T-helper 9 cell (primary cell): ENCODE measurements at places on chromosomes 7 and 10.

DNA sequence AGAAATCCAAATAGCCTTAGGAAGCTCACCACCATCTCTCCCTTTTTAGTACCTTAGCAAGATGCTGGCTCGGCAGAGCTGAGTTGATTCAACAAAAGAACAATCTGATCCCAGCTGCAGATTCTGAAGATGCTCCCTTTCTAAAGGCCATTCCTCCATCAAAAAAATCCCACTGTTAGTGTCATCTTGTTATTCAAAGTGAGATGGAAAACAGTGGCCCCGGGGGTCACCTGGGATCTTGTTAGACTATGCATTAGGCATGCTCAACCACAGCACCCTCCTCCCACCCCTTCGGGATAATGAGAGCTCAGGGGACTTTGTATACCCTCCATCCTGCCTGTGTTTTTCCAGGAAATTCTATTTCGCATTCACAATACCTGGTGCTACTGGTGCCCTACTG is 2.4 kb downstream of the NCAPG2 start:
- no peak for DNase-seq

- DNase-seq: no peak
These were observed 27.3 kb downstream of the AGAP3 start for GRCh38 chr7:151113344-151114150.

DNA sequence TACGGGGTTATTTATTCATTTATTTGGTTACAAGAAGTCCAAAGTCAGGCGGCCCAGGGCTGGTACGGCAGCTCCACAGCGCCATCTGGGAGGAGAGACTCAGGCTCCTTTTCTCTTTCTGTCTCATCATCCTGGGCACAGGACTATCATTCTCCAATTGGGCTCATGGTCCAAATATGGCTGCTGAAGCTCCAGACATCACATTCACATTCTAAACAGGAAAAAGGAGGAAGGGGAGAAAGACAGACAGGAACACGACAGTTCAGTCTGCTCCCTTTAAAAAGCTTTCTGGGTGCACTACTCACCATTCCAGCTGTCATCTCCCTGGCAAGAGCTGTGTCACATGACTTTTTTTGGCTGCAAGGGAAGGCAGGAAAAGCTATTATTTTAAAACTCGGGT is 74.4 kb upstream of the PDZD8 start:
- DNase-seq: no peak

DNA sequence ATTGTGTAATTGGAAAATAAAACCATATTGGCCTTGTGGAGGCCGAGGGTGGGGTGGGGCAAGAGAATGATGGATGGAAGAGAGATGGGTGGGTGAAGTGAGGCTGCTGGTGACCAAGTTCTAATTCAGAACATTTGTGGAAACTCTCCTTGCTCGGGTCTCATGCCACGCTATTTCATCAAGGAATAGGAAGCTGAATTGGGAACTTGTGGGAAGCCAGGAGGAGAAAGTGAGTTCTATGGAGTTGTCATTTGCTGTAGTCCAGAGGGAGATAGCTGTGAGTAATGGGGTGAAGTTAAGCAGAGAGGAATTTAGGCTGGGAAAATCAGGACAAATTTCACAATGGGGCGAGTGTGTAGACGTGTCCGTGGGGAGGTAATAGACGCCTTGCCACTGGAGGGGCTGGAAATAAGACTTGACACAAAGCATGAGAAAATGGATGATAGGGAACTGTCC is 339.2 kb downstream of the LRMDA start:
- no peak for DNase-seq

GRCh38 chr10:16984242-16984641 is 145.4 kb downstream of the CUBN start:
- DNase-seq: no peak

DNA sequence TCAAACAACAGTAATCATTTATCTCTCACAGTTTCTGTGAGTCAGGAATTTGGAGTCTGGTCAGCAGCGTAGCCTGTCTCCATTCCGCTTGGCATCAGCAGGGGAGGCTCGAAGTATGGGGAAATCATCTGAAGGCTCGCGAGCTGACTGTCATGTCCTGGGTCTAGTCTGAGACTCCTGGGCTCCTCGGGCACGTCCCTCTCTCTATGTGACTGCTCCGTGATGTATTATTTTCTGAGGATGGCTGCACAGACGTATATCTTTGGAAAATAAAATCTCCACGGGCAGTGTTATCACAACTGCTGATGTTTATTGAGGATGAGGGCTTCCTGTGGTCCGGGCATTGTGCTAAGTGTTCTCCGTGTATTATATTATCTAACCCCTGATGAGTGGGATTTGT is 23.3 kb upstream of the PCGF5 start:
- DNase-seq: no peak

DNA sequence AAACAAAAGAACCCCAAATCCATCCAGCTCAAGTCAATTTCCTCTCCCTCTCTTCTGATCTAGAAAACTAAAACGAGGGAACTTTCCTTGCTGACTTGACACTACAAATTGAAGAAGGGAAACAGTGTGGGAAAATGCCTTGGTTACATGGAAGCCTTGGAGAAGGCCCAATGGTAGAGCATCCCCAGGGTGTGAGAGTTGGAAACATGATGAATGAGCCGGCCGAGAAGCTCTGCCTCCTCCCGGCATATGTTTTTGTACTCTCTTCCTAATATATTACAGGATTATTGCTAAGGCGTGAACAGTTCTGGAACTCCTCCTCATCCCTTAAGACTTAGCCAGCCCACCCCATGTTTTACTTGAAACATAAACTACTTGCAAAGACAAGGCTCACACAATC is 618.2 kb upstream of the MGMT start:
- no peak for DNase-seq

DNA sequence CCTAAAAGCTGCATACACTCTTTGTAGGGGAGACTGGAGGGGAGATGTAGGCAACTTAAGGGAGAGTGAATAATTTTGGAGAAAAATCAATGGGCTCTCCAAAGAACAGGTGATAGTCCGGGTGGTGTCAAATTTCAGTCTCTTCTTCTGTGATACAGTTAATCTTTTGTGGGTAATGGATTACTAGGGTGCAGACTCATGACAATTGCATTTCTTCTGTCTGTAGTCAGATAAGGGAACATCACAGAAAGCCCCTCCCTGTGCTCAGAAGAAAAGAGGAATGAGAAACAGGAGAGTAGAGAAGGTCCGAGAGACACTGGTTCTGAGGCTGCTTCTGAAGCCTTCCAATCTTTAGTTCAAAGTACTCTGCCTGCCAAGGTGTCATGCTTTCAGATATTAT is 1140.7 kb upstream of the LRRN3 start:
- DNase-seq: no peak

DNA sequence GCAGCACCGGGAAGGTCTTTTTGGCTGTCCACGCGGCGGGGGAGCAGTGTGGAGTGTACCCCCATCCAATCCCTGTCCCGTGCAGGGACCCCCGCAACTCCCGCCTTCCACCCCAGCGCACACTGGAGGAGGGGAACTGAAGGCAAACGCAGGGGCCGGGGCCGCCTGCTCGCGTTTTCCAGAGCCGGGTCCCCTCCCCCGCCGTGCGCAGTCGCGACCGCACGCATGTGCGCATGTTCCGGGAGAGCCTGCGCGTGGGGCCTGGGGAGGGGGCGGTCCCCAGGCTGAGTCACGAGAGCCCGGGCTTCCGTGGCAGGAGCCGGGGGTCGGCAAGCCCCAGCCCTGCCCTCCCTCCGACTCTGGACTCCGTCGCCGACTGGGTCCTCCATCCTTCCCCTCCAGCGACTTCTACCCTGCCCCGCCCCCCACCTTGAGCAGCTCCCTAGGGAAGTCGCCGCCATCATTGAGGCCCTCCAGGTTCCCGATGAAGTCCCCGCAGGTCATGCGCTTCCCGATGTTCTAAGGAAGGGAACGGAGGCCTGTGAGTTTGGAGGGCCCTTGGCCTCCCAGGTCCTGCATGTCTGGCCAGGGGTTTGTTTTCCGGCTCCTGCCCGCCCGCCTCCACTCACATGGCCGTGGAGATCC is 8.0 kb downstream of the PSD start:
- DNase-seq: no peak

GRCh38 chr10:89373916-89374711 is 3.7 kb upstream of the IFIT1B start:
- no peak for DNase-seq
